ENCODE measurements at places on chromosomes 5 and 9.
A peak's percentile ranks its signal among the peaks of the same experiment; 100 is the strongest.

DNA sequence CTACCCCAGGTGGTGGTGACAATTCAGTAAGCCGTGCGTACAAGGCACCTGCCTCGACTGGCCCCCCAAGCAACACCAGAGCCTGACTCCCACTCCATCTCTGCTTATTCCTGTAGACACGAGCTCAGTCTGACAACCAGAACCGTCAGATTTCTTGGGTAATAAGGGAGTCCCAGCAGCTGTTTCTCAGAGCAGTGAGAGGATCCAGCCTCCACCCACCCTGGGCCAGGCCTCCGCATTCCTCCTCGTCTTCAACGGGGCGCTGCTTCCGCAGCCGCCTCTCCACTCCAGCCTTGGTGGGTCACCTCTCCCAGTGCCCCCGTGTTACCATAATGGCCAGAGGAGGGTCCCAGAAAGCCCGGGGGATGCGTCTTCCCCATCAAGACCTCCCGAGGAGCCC is 27.7 kb upstream of the GFPT2 start:
- no peak for DNase-seq

GRCh38 chr5:146703899-146704298 is 174.7 kb downstream of the PPP2R2B start:
- no peak for DNase-seq

- no peak for DNase-seq
Measured at GRCh38 chr9:134054891-134055811, 12.7 kb downstream of the BRD3 start.

DNA sequence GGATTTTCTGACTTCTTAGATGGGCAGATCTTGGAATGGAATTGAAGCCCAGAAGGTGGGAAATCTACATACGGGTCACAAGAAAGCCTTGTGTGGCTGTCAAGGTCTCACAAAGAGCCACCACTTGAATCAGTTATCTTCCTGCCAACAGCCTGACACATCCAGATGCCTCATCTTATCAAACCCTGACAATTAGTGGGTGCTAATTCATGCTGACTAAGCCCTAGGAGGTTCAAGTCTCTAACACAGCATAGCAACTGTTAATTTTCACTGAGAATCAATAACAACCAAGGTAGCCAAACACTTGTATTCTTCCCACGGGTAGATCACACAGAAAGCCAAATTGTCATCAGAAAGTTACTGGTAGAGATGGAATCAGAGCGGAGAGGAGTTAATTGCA is 222.2 kb downstream of the TMEM167A start:
- DNase-seq, result no peak

DNA sequence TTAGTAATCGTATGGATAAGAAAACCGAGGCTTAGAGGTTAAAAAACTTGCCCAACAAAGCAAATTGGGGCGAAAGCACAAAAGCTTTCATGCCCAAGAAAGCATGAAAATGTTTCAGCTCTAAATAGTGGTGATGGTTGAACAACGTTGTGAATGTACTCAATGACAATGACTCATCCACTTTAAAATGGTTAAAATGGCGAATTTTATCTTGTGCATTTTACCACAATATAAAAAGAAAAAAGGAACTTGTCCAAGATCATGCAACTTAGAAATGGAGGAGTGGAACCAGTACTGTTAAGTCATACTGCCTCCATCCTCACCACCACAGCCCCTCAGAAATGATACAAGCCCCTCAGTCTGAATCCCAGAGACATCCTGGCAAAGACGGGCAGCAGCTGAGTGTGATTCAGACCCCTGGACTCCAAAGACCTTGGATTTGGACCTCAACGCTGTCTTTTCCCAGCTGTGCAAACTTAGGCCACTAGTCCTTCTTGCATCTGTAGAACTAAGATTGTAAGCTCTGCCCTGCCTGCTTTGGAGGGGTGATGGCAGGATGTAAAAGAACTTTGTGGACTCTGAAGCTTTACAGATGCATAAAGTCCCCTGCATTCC is 158.4 kb downstream of the GABBR2 start:
- DNase-seq, result no peak

DNA sequence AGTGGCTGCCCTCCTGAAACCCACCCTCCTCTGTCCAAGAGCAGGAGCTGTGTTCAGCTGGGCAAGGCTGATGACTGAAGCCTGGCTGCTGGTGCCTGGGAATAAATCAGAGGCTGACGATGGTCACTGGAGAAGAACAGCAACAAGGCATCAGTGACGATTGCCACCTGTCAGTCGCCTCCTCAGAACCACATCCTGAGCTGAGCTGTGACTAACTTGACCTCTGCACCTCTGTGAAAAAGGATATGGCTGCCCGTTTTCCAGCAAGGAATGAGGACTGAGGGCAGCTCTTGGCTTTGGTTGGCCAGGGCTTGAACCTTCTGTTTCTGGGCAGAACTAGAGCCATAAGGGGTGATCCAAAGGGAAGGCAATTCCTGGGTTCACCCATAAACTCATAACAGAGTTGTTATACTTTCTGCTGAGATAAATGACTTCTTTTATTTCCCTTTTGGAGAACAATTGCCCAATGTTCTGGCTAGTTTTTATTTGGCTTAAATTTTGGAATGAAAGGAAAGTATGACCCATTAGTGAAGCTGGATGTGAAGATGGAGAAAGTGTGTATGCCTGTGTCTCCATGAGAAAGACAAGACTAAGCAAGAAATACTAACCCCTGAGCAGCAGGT is 40.1 kb downstream of the TRIP13 start:
- DNase-seq, result no peak

DNA sequence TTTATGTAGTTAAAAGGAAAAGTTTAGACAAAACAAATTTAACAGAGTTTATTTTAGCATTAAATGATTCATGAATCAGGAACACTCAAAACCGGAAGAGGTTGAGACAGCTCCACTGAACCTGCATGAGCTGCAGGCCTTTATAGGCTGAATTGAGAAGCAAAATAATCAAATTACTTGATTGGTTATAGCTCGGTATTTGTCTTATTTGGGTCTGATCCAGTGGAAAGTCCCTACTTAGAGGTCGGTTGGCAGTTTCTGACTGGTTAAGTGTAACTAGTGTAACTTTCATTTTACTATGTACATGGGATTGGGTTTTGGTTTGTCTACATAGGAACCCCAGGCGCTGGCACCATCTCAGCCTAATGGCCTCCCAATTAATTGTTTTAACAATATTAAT is 74.1 kb upstream of the PIK3R1 start:
- DNase-seq, result peak; percentile 25

Measured in dermis microvascular lymphatic vessel endothelial cell (primary cell).